ENCODE measurements at places on chromosomes 3 and 15.

- H3K4me3 ChIP-seq = no peak overlapping the region
- H3K27ac ChIP-seq = no peak overlapping the region
- H3K4me1 ChIP-seq = no peaks in the 10 kb centered on the region
- H3K27me3 ChIP-seq = peaks cover 15% of the 10 kb centered on the region
These were observed 67.3 kb upstream of the TRIM42 start for GRCh38 chr3:140610544-140610943.

GRCh38 chr3:35673017-35673416 is 33.7 kb downstream of the ARPP21 start:
- no peak overlapping the region for H3K4me3 ChIP-seq
- DNase-seq = no peak
- H3K4me1 ChIP-seq = no peaks in the 10 kb centered on the region
- H3K36me3 ChIP-seq = no peaks in the 10 kb centered on the region
- H3K27me3 ChIP-seq = no peaks in the 10 kb centered on the region

GRCh38 chr3:63931290-63931689 is 19.1 kb upstream of the SCAANT1 start:
- H3K4me3 ChIP-seq = no peak overlapping the region
- no peak for DNase-seq
- H3K4me1 ChIP-seq = peaks cover 66% of the 10 kb centered on the region

DNA sequence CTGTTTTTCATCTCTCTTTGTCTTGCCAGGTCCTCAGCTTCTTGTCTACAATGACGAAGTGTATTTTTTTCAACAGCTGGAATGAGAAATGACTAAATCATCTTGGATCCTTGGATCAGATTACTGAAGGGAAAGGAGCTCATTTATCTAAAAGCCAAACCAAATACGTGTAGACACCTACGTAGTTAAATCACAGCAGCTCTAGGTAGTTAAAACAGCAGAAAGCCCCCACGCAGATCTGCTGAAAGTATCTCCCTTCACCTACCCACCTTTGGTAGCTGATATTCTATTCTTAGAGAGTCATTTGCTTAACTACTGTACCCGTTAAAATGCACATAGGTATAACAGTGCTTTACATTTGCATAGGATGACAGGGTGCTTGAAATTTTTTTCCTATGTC is 105.5 kb upstream of the WNT5A start:
- no peak overlapping the region for H3K4me3 ChIP-seq
- H3K27ac ChIP-seq = no peak overlapping the region
- no peaks in the 10 kb centered on the region for H3K36me3 ChIP-seq
- DNase-seq = no peak
- H3K4me1 ChIP-seq = no peaks in the 10 kb centered on the region

- peaks cover 5% of the 10 kb centered on the region for H3K4me1 ChIP-seq
- DNase-seq = no peak
- H3K36me3 ChIP-seq = no peaks in the 10 kb centered on the region
- H3K4me3 ChIP-seq = no peak overlapping the region
These were observed 11.7 kb downstream of the BCL2L10 start for GRCh38 chr15:52100807-52101442.

GRCh38 chr15:75171408-75171807 is 30.3 kb upstream of the C15orf39 start:
- H3K27ac ChIP-seq = no peak overlapping the region
- no peaks in the 10 kb centered on the region for H3K36me3 ChIP-seq
- no peak for DNase-seq
